ENCODE measurements at places on chromosomes 16 and 17.

DNA sequence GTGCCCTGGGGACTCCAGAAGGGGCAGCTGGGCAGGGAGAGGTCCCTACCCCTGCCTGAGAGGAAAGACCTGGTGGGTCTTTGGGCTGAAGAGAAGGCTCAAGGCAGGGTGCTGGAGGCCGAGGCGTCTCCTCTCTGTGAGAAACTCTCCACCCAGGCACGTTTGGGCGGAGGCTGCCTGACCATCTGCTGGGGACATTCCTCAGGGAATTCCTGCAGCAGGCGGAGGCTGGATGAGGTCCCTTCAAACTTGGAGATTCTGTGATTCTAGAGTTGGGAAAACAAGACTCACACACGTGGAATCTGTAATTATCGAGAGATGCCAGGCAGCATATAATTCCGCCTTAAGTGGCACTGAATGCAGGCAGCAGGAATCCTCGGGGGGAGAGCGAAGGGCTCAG lies 21.1 kb upstream of the PHF12 start:
- DNase-seq = peak; percentile 66

DNA sequence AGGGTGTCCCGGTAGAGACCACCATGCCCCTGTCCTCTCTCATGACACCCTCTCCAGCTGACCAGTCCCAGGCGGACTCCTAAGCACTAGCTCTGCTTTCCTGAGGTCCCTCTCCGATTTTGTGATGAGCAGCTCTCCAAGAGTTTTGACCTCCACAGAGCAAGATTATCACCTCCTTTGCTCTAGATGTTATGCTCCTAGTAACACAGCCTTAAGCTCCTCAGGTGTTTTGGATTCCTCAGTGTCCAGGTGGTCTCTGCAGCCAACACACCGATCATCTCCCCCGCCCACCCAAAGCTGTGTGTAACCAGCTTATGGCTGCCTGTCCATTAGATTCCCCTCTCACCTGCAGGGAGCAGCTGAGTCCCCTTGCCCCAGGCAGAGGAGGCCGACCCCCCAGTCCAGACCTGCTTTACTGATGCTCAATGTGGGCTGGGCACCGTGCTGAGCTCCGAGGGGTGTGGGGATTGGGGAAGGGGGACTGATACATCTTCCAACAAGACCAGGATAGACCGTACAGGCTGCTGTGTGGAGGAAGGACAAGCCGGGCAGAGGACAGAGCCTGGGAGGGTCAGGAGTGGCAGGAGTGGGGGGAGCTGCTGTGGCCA lies 2.3 kb downstream of the TRPV3 start:
- DNase-seq = no peak

DNA sequence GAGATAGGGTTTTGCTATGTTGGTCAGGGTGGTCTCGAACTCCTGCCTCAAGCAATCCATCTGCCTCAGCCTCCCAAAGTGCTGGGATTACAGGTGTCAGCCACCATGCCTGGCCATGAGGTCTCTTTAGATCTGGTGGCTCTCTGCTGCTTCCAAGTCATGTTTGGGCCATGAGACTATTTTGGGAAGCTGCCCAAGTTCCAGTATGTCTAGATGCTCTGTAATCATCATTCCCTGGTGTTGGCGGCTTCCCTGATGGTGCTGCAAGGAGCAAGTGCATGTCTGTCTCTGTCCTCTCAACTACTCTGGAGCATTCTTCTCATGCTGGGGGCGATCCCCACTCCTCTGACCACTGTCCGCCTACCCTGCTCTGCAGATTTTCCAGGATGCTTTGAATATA lies 6.4 kb upstream of the ODF4 start:
- DNase-seq = no peak

- peak; percentile 69 for DNase-seq
Measured at GRCh38 chr17:29617125-29617480, 5.6 kb downstream of the CORO6 start.

- DNase-seq = no peak
Measured at GRCh38 chr16:67458121-67458641, 22.8 kb downstream of the ATP6V0D1 start.

- DNase-seq = no peak
Measured at GRCh38 chr17:56778898-56779297, 54.8 kb downstream of the C17orf67 start.

- DNase-seq = no peak
Measured at GRCh38 chr16:80323808-80324195, 217.0 kb upstream of the DYNLRB2 start.

DNA sequence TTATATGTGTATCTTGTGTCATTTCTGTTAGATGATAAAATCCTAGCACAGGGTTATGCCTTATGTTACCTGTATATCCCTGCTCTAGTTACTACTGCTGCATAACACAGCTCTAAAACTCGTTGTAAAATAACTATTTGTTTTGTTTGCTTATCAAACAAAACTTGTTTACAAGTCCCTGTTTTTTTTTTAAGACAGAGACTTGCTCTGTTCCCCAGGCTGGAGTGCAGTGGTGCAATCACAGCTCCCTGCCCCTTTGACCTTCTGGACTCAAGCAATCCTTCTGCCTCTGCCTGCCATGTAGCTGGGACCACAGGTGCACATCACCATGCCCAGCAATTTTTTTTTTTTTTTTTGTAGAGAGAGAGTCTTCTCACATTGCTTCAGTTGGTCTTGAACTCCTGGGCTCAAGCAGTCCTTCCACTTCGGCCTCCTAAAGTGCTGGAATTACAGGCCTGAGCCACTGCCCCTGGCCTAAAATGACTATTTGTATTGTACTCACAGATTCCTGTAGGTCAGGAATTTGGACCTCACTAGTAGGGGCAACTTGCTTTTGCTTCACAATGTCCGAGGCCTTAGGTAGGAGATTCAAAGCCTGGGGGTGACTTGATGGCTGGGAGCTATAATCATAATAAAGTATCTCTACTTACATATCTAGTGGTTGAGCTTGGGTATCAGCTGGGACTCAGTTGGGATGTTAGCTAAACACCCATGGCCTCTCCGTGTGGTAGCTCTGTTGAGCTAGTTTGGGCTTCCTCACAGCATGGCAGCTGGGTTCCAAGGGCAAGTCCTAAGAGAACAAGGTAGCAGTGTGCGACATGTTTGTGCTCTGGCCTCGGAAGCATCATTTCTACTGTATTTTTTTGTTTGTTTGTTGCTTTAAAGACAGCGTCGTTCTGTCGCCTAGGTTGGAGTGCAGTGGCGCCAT lies 12.6 kb downstream of the DUSP14 start:
- DNase-seq = no peak

GRCh38 chr16:7545251-7545650 lies 212.6 kb downstream of the RBFOX1 start:
- no peak for DNase-seq

DNA sequence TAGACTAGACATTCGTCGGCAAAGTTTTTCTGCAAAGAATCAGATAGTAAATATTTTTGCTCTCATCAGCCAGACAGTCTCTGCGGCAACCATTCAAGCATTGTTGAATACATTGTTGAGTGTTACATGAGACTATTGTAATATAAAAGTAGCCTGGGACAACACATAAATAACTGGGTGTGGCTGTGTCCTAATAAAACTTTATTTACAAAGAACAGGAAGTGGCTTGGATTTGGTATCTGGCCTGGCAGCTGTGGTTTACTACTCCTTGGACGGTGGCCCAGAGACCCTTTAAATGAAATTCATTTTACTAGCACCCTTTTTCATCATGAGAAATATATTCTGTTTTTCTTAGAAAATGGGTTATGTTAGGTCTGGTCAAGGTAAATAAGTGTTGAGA lies 297.2 kb downstream of the WWOX start:
- DNase-seq = no peak

- DNase-seq = no peak
Measured at GRCh38 chr17:47714773-47715396, 18.2 kb upstream of the TBX21 start.

GRCh38 chr17:9336817-9337216 lies 238.8 kb downstream of the STX8 start:
- no peak for DNase-seq

- DNase-seq = no peak
Measured at GRCh38 chr17:78437508-78438169, 59.2 kb downstream of the PGS1 start.

GRCh38 chr16:325375-326145 lies 27.0 kb downstream of the AXIN1 start:
- DNase-seq = no peak

- DNase-seq = no peak
Measured at GRCh38 chr16:65524231-65524630, 402.4 kb upstream of the CDH11 start.

DNA sequence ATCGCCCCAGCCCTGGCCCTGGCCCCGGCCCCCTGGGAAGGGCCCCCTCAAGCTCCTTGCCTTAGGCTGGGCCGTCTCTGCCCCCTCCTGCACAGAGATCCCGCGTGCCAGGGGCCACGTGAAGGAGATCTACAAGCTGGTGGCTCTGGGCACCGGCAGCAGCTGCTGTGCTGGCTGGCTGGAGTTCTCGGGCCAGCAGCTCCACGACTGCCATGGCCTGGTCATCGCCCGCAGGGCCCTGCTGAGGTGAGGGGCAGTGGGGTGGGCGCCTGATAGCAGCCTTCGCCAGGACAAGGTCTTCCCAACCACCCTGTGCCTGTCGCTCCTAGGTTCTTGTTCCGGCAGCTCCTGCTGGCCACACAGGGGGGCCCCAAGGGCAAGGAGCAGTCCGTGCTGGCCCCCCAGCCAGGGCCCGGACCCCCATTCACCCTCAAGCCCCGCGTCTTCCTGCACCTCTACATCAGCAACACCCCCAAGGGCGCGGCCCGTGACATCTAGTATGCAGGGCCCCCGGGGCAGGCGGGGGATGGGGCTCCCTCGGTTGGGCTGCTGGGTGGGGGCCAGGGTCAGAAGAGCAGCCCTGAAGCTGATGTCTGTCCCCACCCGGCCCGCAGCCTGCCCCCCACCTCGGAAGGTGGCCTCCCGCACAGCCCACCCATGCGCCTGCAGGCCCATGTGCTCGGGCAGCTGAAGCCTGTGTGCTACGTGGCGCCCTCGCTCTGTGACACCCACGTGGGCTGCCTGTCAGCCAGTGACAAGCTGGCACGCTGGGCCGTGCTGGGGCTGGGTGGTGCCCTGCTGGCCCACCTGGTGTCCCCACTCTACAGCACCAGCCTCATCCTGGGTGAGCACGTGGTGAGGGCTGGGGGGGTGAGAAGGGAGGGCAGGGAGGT lies 4.5 kb downstream of the ADAD2 start:
- no peak for DNase-seq

GRCh38 chr17:9071016-9071415 lies 49.7 kb downstream of the NTN1 start:
- DNase-seq = no peak

- DNase-seq = no peak
Measured at GRCh38 chr17:36923814-36924221, 13.5 kb upstream of the LHX1 start.

DNA sequence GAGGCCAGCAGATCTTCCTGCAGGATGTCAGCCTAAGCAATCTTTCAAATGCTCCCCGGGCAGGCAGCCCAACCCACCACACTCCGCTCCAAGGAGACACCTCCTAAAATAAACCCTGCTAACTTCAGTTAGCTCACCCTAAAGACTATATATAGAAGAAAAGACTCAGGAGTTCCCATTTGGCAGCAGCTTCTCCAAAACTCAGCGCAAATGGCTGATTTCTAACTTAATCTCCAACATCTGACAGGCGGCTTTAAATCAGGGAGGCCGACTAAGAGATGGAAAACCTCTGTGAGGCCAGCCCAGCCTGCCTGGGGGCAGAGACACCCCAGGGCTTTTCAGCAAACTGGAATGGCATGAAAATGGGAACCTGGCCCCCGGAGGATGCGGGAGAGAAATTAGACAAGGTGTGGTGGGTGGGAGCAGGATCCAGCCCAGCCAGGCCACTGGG lies 91.6 kb downstream of the XYLT1 start:
- DNase-seq = peak; percentile 35

DNA sequence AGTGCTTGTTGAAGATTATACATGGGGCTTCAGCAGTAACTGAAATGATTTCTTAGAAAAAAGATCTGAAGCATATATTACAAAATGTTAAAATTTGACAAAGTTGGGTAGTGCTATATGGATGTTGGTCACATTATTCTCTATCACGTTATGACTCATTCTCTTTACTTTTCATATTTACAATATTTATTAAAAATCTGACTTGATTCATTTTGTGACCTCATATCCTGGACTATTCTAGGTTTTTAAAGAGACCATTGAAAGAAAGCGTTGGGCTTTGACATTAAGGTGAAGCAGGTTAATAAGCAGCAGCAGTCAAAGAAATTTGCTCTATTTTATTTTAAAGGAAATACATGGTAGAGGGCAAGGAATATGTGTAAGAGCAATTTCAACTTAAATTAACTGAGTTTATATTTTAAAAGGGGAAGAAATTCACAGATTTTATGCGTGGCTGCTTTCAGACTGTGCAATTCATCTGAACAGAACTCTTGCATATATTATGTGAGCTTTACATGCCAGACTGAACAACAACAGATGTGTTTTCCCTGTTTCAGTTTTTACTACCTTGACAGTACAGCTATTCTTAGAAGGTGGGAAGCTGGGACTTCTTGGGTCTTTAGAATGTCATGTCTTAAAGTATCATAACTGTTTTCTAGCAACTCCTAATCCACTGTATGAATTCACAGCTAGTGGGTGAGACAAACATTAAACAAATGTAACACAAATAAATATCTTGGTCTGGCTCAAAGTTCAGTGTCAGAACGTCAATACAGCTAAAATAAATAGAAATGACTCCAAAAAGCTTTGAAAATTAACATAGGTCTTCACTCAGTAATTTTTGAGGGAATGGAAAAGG lies 10.4 kb upstream of the FAM20A start:
- no peak for DNase-seq

GRCh38 chr17:73652886-73653480 lies 8.7 kb upstream of the SDK2 start:
- no peak for DNase-seq

DNA sequence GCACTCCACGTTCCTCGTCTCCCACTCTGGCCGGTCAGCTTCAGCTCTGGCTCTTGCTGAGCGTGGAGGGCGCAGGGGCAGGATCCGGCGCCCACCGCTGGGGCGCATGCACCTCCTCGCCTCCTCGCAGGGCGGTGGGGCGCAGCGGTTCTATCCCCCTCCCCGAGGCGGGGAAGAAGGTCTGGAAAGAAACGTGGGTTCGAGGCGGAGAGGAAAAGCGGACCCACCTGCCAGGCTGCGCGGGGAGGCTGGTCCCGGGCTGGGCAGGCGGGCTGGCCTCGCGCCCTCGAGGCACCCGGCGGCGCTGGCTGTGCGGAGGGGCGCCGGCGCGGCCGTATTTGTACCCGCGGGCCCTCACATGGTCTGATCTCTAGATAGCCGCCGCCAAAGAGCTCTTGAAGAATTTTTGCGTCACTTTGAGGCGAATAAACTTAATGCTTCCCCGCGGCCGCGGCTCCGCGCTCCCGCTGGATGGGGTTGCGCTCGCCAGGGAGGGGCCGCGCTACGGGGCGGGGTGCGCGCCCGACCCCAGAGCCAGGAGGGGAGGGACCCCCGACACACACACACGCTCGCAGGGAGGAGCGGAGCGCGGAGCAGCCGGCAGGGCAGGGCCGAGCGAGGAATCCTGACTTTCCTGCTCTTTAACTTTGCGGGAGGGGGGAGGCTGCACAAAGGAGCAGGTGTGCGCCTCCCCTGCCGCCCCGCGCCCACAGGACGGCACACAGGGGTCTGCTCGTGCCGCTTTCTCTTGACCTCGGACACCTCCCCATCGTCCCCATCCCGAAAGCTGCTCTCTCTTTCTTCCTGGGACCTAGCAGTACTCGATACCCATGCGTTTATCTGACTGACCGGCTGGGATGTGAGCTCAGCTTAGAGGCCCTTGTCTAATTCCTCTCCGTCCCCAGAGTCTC lies at the start of gene SLC6A4:
TSS of gene SLC6A4 (minus strand) at position 312 of the 911 bp plus-strand sequence. CDS start 13,739 bp downstream, outside the sequence.
- peak; percentile 26 for DNase-seq
